ENCODE measurements at places on chromosomes 12 and 14.

GRCh38 chr14:24706351-24706750, 72.4 kb upstream of the GZMB start:
- no peak for DNase-seq

GRCh38 chr12:20798554-20798953, 12.0 kb upstream of the SLCO1B3 start:
- DNase-seq = peak; percentile 21

DNA sequence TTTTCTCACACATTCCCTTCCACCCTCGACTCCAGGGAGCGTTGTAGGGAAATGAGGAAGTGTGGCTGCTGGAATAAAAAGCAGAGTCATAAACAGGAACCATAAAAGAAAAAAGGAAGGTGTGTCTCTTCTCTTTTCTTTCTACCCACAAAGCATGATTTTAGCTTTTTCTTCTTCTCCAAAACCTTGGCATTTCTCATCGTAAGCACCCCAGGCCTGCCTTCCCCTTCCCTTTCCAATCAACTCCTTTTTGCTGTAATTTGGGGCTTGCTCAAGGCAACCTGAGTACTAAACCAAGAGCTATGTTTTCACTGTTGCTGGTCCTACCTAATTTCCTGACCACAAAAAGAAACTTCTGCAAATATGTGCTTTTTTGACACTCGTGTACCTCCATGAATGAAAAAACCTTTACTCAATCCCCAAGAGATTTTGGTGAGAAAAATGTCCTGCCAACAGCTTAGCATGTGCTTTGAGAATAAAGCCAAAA, 9.2 kb downstream of the PLBD1 start:
- DNase-seq = no peak

GRCh38 chr12:132543298-132544079, 53.5 kb downstream of the FBRSL1 start:
- no peak for DNase-seq

GRCh38 chr14:80208461-80208860, 2.8 kb downstream of the DIO2 start:
- DNase-seq = no peak

DNA sequence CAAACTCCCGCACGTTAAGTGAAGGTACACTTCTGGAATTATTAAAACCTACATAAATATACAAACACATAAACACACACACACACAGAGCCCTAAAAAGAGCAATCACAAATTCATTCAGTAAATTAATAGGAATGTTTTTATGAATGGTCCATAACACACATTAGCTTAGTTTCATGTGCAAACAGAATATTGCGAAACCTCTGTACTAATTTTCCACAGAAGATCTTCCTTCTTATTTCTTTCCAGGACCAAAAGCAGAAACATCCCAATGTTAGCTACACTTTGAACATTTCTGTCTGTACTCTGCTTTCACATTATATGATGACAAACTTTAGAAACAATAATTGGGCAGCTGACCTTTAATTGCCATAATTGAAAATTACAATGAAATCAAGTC, 101.6 kb downstream of the SOX5 start:
- DNase-seq = no peak

DNA sequence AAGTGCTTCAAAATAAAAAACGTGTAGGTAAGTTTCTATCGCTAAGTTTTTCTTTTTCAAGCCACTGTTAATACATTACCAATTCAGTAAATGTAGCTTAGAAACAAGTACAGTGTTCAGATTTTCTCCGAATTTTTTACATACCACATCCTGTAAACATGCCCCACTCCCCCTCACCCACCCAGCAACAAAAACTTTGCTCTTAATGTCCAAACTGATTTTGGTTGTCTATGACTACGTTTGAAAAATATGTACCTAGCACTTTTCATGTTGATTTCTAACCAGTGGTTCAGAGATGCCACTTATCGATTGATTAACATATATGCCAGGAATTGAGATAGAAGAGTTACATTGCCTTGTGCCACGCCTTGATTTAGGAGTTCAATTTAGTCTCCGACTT, 663 bp upstream of the LIN7A start:
- no peak for DNase-seq

- peak; percentile 18 for DNase-seq
Measured at GRCh38 chr12:84891106-84891838, 21.3 kb downstream of the SLC6A15 start.

GRCh38 chr12:11846488-11846887, 197.0 kb downstream of the ETV6 start:
- no peak for DNase-seq
